HuH-7.5 (cell line): ENCODE measurements at places on chromosomes 2 and 18.

GRCh38 chr2:239312081-239312511 is 88.7 kb downstream of the HDAC4 start:
- DNase-seq, result no peak

- DNase-seq, result no peak
These were observed 84.6 kb upstream of the GYPC start for GRCh38 chr2:126571403-126571802.

DNA sequence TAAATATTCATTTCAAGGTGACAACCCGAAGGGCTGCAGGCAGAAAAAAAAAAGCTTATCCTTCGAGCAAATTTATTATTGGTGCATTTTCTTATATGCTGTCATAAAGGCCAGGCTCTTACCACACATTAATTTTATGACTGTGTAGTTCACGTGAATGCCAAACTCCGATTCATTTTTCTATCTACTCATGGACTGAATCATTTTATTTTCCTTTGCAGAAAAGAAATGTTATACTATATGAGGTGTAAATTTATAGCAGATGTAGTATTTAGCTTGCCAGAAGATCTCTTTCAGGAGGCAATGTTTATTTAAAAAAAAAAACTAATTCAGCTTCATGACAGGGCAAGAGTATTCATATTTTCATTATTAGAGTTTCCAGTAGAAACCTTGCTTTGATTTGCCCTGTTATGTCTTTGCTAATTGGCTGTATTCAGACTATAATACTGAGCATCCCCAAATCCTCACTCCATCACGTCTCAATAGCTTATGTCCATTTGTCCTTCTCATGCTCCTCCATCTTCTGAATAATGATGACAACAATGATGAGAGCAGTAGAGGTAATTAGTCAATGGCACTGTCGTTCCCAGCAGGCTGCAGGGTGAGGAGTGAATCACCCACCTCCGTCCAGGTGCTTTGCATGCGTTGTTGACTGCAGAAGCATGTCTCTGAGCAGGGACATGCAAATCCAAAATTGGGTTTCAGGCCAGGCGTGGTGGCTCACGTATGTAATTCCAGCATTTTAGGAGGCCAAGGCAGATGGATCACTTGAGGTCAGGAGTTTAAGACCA is 101.1 kb upstream of the RAB12 start:
- no peak for DNase-seq

DNA sequence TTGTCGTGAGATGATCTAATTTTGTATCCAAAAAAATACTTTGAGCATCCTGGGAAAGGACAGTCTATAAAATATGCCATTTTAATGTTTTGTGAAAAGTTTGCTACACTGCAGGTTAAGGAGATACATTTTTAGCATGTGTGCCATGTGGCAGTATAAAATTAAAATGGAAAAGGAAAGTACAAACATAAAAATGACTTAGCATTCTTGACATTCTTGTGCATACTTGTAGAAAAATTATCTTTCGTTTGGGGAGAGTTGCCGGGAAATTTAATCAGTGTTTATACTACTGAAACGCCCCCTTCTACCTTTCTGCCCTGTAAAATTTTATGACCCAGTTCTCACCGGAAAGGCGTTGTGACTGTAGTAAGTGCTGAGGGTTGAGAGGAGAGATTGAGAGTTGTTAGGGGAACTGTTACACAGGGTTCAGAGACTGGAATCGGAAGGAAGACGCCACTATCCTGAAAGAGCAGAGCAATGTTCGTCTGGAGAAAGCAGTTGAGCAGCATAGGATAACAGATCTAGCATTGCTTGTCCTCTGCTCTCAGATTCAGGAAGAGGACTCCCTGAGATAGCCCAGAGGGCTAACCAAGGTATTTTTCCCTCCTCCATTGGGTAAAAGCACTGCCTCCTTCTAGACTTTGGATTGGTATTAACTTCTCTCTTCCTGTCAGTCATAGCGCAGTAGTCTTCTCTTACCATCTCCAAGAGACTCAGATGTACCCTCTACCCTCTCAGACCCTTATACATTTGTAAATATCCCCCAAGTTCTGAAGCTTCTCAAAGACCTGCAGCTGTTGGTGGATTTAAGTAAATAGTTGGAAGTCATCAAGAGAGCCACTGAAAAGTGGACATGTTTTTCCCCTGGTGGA is 2.7 kb downstream of the CDH20 start:
- DNase-seq, result no peak

- DNase-seq, result no peak
These were observed 67.3 kb upstream of the ACAA2 start for GRCh38 chr18:49880661-49881060.

DNA sequence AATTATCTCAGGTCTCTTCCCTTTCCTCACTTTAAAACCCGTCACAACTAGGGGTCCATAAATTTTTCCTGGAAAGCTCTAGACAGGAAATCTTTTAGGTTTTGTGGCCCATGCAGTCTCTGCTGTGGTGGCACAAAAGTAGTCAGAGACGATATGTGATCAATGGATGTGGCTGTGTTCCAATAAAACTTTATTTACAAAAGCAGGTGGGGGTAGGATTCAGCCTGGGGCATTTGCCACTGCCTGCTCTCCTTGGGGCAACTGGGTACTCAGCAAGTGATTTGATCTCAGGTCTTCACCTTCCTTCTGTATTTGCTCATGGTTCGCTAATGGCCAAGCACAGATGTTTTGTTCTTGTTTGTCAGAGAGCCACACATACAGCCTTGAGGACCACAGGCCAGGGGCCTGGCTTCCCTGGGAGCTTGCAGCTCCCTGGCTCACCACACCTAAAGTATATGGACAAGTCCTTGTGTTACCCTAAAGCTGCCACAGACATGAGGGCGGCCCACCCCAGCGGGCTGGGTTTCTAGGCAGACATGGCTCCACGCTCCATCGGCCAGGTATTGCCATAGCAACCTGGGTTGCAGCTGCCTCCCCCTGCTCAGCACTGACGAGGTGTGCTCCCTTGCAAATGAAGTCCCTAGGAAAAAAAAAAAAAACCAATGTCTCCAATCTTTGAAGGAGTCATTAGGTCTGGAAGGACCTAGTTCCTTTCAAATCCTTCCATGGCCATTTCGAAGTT is 89.7 kb upstream of the YWHAQ start:
- DNase-seq, result no peak

- DNase-seq, result no peak
These were observed 180.1 kb upstream of the APCDD1 start for GRCh38 chr18:10274301-10274700.

DNA sequence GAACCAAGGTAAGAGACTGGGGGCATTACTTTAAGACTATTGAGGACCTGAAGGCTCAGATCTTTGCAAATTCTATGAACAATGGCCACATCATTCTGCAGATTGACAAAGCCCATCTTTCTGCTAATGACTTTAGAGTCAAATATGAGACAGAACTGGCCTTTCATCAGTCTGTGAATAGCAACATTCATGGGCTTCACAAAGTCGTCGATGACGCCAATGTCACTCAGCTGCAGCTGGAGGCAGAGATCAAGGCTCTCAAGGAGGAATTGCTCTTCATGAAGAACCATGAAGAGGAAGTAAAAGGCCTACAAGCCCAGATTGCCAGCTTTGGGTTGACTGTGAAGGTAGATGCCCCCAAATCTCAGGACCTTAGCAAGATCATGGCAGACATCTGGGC is 43.8 kb upstream of the SLC4A10 start:
- no peak for DNase-seq

DNA sequence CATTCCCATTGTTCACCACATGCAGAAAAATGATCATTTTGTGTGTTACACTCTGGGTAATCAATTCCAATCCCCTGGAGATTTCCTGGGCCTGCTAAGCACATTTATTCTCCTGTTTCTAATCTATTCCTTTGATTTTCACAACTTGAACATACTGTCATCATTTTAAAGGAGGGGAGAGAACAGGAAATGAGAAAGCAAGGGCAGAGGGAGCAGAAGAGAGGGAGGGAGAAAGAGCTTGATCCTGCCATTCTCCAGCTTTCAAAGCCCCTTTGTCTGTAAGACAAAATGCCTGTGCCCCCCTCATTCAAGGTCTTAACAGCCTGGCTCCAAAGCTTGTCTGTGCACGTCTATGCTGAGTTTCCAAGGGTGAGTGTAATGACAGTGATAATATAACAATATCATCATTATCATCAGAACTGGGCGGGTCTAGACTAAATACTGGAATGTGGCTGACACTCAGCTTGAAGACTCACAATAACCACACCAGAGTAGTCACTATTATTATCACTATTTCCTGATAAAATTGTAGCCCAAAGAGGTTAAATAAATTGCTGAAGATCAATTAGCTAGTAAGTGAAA is 164.4 kb upstream of the KLHL29 start:
- no peak for DNase-seq

DNA sequence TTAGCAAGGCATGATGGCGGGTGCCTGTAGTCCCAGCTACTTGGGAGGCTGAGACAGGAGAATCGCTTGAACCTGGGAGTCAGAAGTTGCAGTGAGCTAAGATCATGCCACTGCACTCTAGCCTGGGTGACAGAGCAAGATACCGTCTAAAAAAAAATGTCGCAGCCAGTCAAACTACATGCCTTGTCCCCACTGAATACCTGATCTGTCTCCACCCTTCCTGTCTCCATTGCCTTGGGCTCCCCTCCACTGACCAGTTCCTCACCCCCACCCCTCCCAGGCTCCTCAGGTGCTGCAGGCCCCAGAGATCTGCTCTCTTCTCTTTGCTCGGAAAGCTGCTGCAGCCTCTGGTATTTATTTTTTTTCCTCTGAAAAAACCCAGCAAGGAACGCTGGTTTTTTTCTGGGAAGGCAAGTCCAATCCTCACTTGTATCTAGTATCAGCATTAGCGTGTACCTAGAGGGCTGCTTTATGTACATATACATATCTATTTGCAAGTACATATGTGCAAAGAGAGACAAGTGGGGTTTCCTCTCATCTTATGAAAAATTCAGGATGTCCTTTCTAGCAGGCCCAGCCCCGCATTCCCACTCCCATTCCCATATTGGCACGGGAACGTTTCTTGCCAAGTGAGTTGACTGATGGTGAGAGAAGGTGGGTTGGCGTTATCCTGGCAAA is 4.4 kb downstream of the PSD4 start:
- DNase-seq, result no peak
